Caco-2 (cell line): ENCODE measurements at places on chromosomes 16 and 17. TPM values are rescaled to one million over a fixed set of nuclear protein-coding genes. Genes with fewer than 3 reads are reported as not detected.

Gene MAPT
- 0.60 and 0.95 TPM in 2 replicates for total RNA-seq

GRCh38 chr16:74372953-74373846, 2.9 kb upstream of the NPIPB15 start:
- no peak for DNase-seq
- H3K27me3 ChIP-seq = no peaks in the 10 kb centered on the region; the same call in 1 of the 2 replicates
- no peak overlapping the region for H3K27ac ChIP-seq
- no peaks in the 10 kb centered on the region for H3K4me1 ChIP-seq
- H3K36me3 ChIP-seq = no peaks in the 10 kb centered on the region
- H3K4me3 ChIP-seq = no peak overlapping the region

Gene DNAJA3
- total RNA-seq = 77.1 and 79.6 TPM in 2 replicates

Gene NR1D1
- 8.9 and 11.3 TPM in 2 replicates for total RNA-seq

Gene LGALS9B
- total RNA-seq = not detected in 2 replicates

DNA sequence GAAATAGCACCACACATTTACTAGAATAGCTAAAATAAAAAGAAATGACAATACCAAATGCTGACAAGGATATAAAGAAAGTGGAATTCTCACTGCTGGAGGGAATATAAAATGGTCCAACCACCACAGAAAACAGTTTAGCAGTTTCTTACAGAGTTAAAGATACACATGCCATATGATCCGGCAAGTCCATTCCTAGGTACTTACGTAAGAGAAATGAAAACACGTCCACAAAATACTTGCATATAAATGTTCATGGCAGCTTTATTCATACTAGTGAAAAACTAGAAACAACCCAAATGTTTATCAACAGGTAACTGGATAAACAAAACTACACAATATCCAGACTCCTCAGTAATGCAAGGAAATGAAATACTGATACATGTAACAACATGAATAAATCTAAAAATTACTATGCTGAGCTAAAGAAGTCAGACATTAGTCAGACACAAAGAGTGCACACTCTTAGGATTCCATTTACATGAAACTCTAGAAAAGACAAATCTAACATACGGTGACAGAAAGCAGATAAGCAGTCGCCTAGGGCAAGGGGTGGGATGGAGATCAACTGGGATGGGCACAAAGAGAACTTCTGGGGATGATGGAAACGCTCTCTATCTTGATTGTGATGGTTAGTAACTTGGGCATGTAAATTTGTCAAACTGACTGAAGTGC, 76.4 kb downstream of the SMG6 start:
- H3K4me3 ChIP-seq = no peak overlapping the region
- no peaks in the 10 kb centered on the region for H3K27me3 ChIP-seq
- no peak overlapping the region for H3K27ac ChIP-seq
- DNase-seq = no peak
- no peaks in the 10 kb centered on the region for H3K36me3 ChIP-seq

DNA sequence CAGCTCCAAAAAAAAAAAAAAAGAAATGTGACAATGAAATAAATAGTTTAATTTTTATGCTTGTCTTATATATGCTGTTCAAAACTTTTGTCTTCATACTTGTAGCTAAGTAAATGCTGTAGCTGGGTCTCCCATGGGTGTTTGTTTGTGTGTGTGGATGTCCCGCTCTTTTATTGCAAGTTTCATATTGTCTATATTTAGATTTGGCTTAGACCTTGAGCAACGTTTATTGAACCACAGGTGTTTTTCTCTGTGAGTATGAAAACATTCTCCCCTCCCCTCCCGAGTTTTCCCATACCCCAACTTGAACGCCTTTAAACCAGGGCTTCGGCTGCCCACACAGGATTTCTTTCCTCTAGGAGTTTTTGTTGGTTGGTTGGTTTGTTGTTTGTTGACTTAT, 45.2 kb downstream of the MFSD11 start:
- H3K27ac ChIP-seq = no peak overlapping the region
- H3K27me3 ChIP-seq = no peaks in the 10 kb centered on the region
- peaks cover 3% of the 10 kb centered on the region; the same call in 1 of the 2 replicates for H3K4me1 ChIP-seq
- H3K36me3 ChIP-seq = no peaks in the 10 kb centered on the region
- no peak overlapping the region for H3K4me3 ChIP-seq

GRCh38 chr17:56936697-56937322, 23.0 kb upstream of the TRIM25 start:
- peaks cover 3% of the 10 kb centered on the region; the same call in 1 of the 2 replicates for H3K36me3 ChIP-seq
- DNase-seq = no peak
- H3K27me3 ChIP-seq = no peaks in the 10 kb centered on the region
- H3K27ac ChIP-seq = no peak overlapping the region
- no peaks in the 10 kb centered on the region for H3K4me1 ChIP-seq

- H3K4me3 ChIP-seq = no peak overlapping the region
- H3K36me3 ChIP-seq = no peaks in the 10 kb centered on the region
- DNase-seq = no peak
- H3K4me1 ChIP-seq = 0 out of 2 replicates have a peak, but pooled peaks cover 4% of the 10 kb centered on the region
- H3K27me3 ChIP-seq = no peaks in the 10 kb centered on the region
Measured at GRCh38 chr17:67157732-67158639, 87.0 kb downstream of the HELZ start.

Gene GCSH
- total RNA-seq = 105 and 115 TPM in 2 replicates

- no peaks in the 10 kb centered on the region for H3K27me3 ChIP-seq
- peak; percentile 80 for DNase-seq
- peaks cover 9% of the 10 kb centered on the region; the same call in 1 of the 2 replicates for H3K4me1 ChIP-seq
- no peaks in the 10 kb centered on the region for H3K36me3 ChIP-seq
- H3K4me3 ChIP-seq = no peak overlapping the region
Measured at GRCh38 chr16:87570938-87571867, 31.1 kb upstream of the JPH3 start.
